ENCODE measurements at places on chromosomes 6 and 20.

- no peak for DNase-seq
Measured at GRCh38 chr6:132648356-132648755, 10.6 kb downstream of the TAAR1 start.

GRCh38 chr6:108686896-108687295, 126.2 kb downstream of the FOXO3 start:
- DNase-seq: no peak

DNA sequence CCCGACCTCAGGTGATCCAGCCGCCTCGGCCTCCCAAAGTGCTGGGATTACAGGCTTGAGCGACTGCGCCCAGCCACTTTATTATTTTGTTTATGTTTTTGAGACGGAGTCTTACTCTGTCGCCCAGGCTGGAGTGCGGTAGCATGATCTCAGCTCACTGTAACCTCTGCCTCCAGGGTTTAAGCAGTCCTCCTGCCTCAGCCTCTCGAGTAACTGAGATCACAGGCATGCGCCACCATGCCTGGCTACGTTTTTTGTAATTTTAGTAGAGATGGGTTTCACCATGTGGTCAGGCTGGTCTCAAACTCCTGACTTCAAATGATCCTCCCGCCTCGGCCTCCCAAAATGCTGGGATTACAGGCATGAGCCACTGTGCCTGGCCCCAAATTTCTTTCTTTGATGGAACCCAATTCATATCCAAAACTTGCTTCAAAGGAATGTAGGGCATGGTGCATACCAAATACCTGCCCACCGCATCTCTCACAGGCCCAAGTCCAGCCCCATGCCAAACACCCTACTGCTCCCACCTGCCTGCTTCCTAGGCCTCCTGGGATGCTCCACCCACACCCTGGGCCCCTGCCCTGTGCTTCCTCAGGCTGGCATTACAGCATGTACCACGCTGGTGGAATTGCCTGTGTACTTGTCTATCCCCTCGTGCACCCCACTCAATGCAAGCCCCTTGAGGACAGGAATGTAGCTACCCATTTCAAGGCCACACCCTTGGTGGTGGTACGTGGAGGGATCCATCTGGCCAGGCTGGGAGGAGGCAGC, 4.9 kb upstream of the HMGA1 start:
- no peak for DNase-seq

DNA sequence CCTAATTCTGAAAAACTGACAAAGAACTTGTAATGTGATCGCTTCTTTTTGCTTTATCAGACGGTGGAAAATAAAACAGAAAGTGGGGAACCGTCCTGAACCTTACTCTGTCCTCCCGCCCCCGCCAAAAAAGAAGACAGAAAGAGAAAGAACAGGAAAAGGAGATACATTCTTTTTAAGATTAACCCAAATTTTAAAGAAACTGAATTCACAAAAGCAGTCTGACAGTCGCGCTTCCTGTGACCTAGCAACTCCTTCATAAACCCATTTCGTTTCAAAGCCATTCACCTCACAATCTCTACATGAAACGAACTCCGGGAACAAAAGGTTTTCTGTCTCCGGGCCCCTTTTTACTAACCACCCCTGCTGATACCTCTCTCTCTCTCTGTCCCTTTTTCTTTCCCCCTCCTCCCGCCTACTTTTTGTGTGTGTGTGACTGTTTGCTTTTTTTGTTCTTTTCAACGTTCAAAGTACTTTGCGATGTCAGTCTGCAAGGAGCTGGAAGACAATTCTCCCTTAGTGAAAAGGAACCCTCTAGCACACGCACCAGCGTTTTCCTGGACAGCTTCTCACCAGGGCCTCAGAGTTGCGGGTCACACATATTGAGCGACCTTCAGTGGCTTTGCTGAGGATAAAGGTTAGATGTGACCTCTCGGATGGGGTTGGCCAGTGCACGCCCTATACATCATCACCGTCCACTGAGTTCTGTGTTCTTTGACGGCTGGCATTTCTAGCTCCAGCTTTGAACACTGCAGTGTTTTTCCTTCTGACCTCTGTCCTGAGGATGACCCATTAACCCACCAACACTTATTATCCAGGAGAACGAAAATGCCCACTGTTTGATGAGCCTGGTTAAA, 530 bp upstream of the NEDD9 start:
- peak; percentile 89 for DNase-seq

DNA sequence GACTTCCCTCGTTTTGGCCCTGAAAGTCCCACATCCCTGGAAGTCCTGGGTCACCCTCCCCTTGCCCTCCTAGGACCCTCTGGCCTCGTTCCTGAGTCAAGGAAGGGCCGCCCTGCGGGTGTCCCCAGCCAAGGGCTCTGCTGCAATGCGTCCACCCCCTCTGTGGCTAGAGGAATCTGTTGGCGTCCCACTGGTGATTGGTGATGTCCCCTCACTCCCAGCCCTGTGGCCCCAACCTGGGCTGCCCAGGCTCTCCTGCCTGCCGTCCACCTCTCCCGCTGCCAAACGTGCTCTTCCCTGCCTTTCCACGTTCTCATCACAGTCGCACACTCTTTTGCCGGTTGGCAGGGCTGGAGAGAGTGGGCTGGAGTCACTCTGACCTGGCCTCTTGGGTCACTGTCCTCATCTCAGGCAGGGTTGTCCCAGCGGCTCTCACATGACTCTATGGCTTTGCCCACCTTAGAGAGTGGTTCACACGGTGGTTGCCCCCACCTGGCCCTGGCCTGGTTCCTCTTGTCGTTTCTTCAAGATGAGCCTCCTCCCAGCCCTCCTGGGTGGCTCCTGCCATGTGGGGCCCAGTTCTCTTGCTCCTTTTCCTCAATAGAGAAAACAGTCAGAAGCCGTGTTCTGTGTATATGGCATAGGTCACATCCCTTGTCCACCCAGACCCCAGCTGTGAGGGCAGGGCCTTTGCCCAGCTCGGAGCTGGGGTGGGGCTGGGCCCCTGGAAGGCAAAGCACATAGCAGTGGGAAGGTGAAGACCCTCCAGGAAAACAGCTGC, 100.9 kb downstream of the TMEM242 start:
- DNase-seq: no peak

DNA sequence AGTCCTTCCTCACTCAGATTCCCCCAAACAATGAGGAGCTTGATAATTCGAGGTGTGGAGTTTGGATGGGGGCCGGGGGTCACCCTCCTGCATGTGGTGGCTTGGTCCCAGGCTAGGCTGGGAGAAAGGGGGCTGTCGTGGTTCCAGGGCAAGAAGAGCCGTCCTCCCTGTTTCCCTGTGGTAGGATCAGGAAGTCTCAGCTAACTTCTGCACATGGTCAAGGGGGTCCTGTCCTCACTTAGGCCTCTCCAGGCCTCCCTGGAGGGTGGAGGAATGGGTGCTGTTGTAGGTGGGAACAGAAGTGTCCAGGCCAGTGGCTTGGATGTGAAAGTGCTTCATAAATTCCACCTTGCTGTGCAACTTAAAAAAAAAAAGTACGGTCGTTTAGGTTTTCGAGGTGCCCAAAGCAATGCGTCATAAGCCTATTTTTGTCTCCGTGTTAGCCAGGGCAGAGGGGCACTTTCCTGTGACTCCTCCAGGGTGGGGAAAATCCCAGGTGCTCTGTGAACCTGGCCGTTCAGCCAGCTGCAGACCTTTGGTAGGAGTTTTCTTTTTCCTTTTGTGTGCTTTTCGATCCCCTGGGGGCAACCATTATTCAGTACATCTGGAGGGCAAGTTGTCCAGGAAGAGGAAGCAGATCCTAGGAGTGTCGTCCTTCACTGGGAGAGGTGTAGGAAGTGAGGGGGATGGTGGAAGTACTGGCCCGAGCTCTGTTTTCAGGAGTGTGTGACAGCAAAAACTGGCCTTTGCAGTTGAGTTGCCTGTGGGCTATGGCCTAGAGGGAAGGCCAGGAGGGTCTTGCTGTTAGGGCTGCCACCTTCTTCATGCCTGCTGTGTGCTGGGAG, 9.6 kb downstream of the IGF2R start:
- DNase-seq: no peak

GRCh38 chr6:24660105-24660504, 6.6 kb downstream of the TDP2 start:
- DNase-seq: no peak
